ENCODE measurements at places on chromosomes 12 and 14.

- no peak for DNase-seq
These were observed 359.4 kb downstream of the TMEM121 start for GRCh38 chr14:105885561-105886320.

- no peak for DNase-seq
These were observed 264.0 kb upstream of the SYT1 start for GRCh38 chr12:78600541-78600940.

GRCh38 chr12:76942267-76942666, 63.4 kb upstream of the CSRP2 start:
- no peak for DNase-seq

DNA sequence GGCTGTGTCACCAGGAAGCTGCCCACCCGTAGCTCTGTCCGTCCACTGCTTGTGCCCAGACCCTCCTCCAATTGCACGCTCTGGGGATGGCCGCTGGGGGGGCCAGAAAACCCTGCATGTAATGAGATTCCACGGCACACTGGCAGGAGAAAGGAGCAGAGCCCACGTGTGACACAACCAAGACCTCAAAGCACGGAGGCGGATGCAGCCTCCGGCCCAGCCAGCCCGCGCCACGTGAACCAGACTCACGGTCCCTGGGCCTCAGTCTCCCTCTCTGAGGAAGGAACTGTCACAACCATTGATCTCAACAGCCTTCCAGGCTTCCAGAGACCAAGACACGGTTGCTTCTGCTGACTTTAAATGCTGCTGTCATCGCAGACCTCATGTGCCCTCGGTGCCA, 14.4 kb downstream of the ANHX start:
- no peak for DNase-seq

DNA sequence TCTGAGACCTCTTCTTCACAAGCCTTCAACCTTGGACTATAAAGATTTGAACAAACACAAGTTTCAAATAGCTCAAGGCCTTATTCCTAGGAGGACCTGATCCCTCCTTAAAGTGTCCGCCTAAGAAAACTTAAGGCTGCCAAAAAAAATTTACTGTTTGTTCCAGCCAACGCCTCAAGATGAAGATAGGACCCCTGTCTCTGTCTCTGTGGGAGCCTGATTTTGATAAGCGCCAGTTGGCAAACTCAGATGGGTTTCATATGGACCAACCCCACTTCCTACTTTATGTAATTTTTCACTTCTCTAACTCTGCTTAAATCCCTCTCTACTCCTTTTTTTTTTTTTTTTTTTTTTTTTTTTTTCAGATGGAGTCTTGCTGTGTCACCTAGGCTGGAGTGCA, 11.0 kb downstream of the FKBP3 start:
- DNase-seq: no peak

DNA sequence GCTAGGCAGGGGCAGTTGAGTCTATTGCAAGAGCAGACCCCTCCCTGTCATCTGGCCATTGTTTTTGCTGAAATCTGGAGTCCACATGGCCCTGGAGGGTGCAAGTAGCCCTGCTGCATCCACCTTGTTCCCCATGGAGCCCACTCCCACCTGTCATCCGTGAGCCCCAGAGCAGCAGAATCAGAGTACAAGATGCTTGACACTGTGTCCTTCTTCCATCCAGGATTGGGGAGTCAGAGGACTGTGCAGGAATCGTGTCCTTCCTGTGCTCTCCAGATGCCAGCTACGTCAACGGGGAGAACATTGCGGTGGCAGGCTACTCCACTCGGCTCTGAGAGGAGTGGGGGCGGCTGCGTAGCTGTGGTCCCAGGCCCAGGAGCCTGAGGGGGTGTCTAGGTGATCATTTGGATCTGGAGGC, 8.8 kb downstream of the DHRS2 start:
- no peak for DNase-seq

DNA sequence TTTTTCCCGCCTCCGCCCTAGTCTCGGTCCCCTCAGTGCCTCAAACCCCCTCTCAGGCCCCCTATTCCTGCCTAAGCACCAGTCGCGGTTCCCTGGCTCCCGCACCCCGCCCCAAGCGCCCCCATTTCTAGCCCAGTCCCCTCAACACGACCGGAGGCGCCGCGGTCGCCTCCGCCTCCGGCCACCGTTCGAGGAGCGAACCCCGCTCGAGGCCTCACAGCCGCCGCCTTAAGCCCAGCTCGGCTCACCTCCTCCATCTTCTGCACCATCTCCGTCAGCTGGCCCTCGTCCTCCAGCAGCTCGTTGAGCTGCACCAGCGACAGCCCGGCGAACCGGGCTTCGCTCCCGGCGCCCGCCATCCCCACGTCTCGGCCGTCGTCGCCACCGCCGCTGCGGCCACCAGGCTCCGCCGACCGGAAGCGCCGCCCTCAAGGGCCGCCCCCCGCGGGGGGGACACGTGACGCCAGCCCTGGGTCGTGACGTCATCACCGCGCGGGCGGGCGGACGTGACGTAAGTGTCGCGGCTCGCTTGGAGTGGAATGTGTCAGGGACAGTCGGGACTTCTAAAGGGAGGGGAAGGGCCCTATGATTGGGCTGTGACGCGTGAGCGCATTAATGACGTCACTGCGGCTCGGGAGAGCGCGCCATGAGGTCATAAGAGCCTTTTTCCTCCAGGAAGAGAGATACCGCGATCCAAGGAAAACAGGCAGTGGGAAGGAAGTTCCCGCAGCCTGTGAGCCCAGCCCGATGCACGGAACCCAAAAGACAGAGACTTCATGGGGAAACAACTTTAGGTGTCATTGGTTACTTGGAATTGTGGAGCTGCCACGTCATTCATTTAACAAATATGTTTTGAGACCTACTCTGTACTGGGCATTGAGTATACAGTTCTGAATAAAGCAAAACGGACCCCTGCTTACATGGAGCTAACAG, at the start of gene VPS37B:
Gene VPS37B (minus strand): TSS at position 421 of the 933 bp plus-strand sequence. CDS start 62 bp downstream, at position 359.
- DNase-seq: peak; percentile 83

DNA sequence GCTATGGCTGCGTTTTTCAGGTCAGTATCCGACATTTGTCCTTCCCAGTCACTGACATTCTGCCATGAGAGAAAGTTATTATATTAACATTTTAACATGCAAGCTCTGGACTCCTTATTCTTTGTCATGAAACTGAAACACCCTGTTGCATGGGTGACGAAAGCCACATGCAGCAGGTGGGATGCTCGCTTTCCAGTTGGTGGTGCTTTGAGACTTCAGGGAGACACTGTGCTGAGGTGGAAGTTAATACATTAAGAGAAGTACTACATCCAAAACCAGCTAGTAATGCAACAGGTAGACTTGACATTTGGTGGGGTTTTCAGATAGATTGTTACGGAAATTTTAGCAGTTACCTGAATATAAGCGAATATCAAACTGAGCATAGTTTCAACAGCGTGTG, 32.8 kb upstream of the AMN start:
- no peak for DNase-seq

GRCh38 chr14:42140831-42141279, 534.2 kb downstream of the LRFN5 start:
- no peak for DNase-seq

DNA sequence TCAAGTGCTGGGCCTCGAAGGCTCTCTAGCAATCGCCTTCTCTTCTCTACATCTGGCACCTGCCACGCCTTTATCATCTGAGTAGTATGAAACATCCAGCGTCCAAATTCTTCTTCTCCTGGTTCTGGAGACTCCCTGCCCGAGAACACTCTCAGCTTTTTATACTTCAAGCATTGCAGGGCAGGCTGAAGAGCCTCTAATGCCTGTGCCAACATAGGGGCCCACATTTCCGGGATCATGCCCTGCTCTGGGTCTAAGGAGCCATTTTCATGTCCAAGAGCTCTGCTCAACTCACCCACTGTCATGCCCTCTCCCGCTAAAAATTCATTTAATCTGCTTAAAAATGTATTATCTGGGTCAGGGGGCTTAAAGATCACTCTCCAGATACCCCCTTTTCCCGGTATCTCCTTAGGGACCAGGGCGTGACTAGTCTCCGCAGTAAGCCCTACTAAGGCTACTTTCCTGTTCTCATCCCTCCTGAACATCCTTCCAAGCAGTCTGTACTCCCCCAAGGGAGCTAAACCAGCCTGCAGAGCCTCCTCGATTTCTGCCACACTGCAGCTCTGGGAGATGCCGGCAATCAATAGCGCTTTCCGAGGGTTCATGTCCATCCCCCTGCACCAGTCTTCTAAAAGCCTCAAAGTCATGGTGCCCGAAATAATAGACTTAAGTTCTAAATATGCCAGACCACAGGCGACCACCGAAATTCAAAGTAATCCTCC, 940 bp downstream of the MOAP1 start:
- no peak for DNase-seq

GRCh38 chr12:92943482-92944250, 14.6 kb upstream of the EEA1 start:
- DNase-seq: no peak

- no peak for DNase-seq
These were observed 396.9 kb downstream of the TMTC2 start for GRCh38 chr12:83083616-83084015.

GRCh38 chr14:30312214-30312613, 246.7 kb upstream of the G2E3 start:
- no peak for DNase-seq

GRCh38 chr14:52025310-52025709, 36.0 kb downstream of the RTRAF start:
- no peak for DNase-seq

GRCh38 chr14:21255385-21256101, 13.7 kb downstream of the HNRNPC start:
- DNase-seq: no peak

DNA sequence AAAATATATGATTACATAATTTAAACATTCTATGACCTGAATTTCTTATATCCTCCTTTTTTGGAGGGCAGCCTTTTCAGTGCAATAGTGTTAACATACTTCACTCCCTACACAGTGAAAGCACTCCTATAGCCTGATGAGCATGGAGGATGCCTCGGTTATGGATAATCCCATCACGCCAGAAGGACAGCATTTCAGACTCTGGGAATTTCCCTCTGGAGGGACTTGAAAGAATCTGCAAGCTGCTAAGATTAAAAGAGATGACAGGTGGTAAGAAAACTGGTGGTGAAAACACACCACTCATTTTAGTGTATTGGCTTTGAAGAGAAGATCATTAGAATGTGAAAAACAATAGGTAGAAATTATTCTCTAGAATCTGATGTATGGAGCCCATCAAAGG, 99.3 kb upstream of the LMNTD1 start:
- no peak for DNase-seq

GRCh38 chr12:72746048-72746447, 473.9 kb downstream of the TRHDE start:
- no peak for DNase-seq

GRCh38 chr14:40981247-40981646, 625.4 kb upstream of the LRFN5 start:
- no peak for DNase-seq

GRCh38 chr12:121963341-121964018, 45.1 kb downstream of the CFAP251 start:
- DNase-seq: no peak

- DNase-seq: no peak
These were observed 292.1 kb upstream of the CLEC14A start for GRCh38 chr14:38547961-38548490.

- DNase-seq: peak; percentile 20
These were observed 1.2 kb downstream of the GPR135 start for GRCh38 chr14:59463787-59464485.

GRCh38 chr12:22318108-22318737, 16.3 kb downstream of the ST8SIA1 start:
- DNase-seq: no peak

DNA sequence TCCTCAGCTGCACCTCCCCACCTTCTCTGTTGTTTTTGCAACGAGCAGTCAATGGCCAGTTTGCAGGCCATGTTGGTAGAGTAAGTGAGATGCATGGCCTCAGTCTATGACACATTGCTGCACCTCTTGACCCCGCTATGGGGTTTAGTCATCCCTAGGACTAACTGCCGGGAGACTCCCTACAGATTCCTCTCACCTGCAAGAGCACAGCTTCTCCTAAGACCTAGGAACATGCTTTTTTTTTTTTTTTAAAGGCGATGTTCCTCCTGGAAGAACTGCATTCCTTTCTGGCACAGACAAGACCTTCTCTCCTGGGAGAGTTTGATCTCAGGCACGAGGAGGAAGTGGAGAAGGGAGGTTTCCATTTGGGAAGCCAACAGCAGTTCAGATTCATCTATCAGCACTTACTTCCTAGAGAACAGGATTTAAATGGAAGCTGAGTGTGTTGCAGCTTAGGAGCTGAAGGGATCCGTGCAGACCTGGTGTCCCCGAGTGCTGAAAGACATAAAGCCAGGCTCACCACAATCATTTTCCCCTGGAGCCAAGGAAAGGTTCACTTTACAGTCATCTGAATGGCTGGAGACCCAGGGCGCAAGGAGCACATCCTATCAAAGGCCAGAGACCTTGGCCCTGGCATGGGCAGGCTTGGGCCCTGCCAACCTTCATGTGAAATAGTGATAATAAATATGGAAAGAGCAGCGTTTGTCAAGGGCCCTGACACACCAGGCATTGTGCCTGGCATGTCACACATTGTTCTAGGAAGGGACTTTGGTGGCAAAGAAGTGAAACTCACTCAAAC, 104.1 kb downstream of the LGMN start:
- DNase-seq: no peak

DNA sequence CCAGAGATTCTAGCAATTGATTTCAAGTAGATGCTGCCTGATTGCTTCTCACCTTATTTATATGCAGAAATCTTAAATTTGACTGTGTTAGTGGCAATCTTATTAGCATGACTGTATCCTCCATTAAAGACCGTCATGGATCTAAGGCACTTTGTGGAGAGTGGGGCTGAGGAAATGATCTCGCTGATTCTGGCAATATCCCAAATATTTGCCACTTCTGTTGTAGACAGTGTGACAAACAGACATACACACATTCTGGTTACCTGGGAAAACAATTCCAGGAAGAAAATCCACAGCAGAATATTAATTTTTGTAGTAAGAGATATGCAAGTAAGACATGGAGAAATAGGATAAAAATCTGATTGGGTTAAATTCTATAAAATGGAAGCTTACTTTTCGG, 269.0 kb upstream of the G2E3 start:
- DNase-seq: no peak

DNA sequence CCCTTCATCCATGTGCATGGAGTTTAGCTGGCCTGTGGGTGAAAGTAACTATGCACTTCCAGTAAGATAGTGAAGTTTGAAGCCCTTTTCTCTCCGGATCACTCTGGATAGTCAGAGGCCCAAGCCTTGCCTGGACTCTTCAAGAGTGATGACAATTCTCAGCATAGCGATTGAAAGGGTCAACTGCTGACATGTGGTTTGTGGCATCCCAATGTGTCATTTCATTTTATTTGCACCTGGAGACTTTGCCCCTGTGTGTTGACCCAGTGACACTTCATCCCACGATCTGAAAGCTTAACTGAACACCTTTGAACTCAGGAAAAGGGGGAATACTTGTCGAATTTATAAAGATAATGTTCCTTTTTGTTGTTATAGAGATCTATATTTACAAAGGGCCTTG, 711.9 kb upstream of the TMEM132C start:
- DNase-seq: no peak

DNA sequence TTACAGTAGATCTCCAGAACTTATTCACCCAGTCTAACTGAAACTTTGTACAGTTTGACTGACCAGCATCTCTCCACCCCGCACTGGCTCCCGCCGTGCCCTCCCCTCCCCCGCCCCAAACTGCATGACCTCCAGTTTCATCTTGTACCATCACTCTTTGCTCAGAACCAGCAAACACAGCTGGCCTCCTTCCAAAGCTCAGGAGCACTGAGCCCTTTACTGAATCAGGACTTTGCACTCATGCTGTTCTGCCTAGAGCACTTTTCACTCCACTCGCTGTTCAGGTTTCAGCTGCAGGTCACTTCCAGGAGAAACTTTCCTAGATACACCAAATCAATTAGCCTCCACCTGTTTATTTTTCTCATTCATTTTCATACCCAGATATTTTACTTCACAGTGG, 455.3 kb upstream of the PDE3A start:
- DNase-seq: no peak

- no peak for DNase-seq
These were observed 4.1 kb downstream of the TUBA1B start for GRCh38 chr12:49126852-49127763.
